Activated naive CD8-positive, alpha-beta T cell treated with anti-CD3 and anti-CD28 coated beads, Interleukin-2, amount 10 ng/mL, durations not matched to agents 7 days and 5 days (primary cell): ENCODE measurements at places on chromosomes 12 and 14. TPM values are rescaled to one million over a fixed set of nuclear protein-coding genes. Genes with fewer than 3 reads are reported as not detected.
A peak's percentile ranks its signal among the peaks of the same experiment; 100 is the strongest.

ACSS3 gene
- not detected for total RNA-seq

CACNB3 gene
- total RNA-seq = 13.4 TPM

LARP4 gene
- total RNA-seq = 40.6 TPM

PRPH gene
- total RNA-seq = not detected

CNTN1 gene
- total RNA-seq = not detected

RFLNA gene
- not detected for total RNA-seq

VWF gene
- total RNA-seq = 0.44 TPM

LRIG3 gene
- total RNA-seq = not detected

CPSF2 gene
- 70.6 TPM for total RNA-seq

GRCh38 chr14:23601845-23602180 is 23.2 kb upstream of the JPH4 start:
- H3K36me3 ChIP-seq = no peaks in the 10 kb centered on the region
- no peak overlapping the region for H3K4me3 ChIP-seq
- H3K27ac ChIP-seq = no peak overlapping the region
- DNase-seq = no peak
- peaks cover 10% of the 10 kb centered on the region for H3K4me1 ChIP-seq

- H3K36me3 ChIP-seq = no peaks in the 10 kb centered on the region
- peaks cover 7% of the 10 kb centered on the region for H3K4me1 ChIP-seq
- no peak overlapping the region for H3K27ac ChIP-seq
- H3K27me3 ChIP-seq = peaks cover 26% of the 10 kb centered on the region
Observed at GRCh38 chr14:22976620-22977433, 5.5 kb downstream of the AJUBA start.

- peaks cover 22% of the 10 kb centered on the region for H3K36me3 ChIP-seq
- H3K27me3 ChIP-seq = no peaks in the 10 kb centered on the region
- H3K27ac ChIP-seq = no peak overlapping the region
- H3K4me3 ChIP-seq = no peak overlapping the region
Observed at GRCh38 chr12:55720894-55721444, 776 bp downstream of the RDH5 start.

DNA sequence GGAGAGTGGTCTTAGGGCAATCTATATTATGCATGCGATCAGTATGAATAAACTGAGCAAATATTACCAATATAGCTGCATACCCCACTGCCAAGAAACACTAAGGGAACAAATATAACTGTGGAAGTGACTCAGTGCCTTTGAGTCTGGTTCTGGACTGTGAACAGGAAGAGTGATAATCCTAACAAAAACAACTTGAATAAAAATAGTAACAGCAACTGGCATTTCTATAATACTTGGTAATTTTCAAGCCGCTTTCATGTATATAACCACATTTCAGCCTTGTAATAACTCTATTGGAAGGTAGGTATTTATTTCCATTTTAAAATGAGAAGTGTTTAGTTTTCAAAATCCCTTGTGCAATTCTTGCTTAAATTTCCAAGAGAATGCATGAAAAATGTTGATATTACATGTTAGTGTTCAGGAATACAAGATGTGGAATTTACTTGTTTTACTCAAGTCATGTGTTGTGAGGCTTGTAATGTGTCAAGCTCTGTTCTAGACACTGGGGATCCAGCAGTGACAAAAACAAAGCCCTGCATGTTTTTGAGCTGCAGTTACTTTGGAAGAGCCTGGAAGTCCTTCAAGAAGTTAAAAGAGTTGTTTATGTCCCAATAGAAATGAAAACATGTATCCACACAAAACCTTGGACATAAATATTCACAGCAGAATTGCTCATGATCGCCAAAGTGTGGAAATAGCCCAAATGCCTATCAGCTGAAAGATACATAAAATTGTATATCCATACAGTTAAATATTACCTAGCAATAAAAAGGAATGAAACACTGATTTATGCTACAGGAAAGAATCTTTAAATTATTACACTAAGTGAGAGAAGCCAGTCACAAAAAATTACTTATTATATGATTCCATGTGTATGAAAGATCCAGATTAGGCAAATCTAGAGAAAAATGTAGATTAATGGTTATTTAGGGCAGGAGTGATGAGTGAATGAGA is 338.1 kb upstream of the TMEM132C start:
- no peaks in the 10 kb centered on the region for H3K27me3 ChIP-seq
- no peak overlapping the region for H3K27ac ChIP-seq
- H3K4me3 ChIP-seq = no peak overlapping the region
- no peaks in the 10 kb centered on the region for H3K4me1 ChIP-seq
- DNase-seq = no peak
- H3K36me3 ChIP-seq = no peaks in the 10 kb centered on the region

- no peaks in the 10 kb centered on the region for H3K27me3 ChIP-seq
- H3K4me1 ChIP-seq = peaks cover 4% of the 10 kb centered on the region
- peaks cover 6% of the 10 kb centered on the region for H3K36me3 ChIP-seq
- H3K27ac ChIP-seq = no peak overlapping the region
- no peak for DNase-seq
- no peak overlapping the region for H3K4me3 ChIP-seq
Observed at GRCh38 chr12:93729934-93730333, 52.8 kb downstream of the CRADD start.

GRCh38 chr14:53596853-53597525 is 359.6 kb downstream of the BMP4 start:
- H3K36me3 ChIP-seq = no peaks in the 10 kb centered on the region
- H3K4me1 ChIP-seq = no peaks in the 10 kb centered on the region
- no peak overlapping the region for H3K4me3 ChIP-seq

DNA sequence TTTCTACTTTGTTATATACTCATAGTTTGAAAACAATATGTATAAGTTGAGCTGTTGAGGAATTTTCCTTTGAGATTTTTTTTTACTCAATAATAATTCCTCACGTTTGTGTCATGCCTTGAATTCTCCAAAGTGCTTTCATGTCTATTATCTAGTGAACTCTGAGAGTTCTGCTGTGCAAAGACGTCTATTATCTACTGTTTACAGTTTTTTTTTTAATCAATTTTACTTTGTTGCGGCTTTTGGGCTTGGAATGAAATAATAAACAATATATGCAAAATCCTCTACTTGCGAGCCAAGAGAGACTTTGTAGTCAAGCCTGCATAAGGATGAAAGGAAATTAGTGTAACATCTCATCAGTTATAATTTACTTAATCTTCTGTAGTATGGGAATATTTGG is 107.2 kb upstream of the FRMD6 start:
- H3K27me3 ChIP-seq = peaks cover 20% of the 10 kb centered on the region
- H3K4me3 ChIP-seq = no peak overlapping the region
- no peak for DNase-seq
- H3K36me3 ChIP-seq = no peaks in the 10 kb centered on the region
- H3K27ac ChIP-seq = no peak overlapping the region

DNA sequence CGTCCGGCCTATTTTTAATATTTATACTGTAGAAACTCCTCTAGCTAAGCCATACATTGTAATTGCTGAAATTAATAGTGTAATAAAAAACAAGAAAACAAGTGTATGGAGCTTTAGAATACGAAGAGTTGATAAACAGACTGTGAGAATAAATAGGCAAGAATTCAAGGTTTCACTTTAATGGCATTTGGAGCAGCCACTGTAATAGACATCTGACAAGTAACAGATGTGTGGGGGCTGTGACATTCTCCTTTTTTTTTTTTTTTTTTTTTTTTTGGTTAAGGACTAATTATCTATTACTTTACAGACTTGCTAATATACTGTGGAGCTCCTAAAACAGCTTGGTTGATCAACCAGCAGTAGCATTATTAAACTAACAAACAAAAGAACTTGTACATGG is 42.1 kb upstream of the CFAP54 start:
- peaks cover 35% of the 10 kb centered on the region for H3K4me1 ChIP-seq
- no peak for DNase-seq
- H3K4me3 ChIP-seq = no peak overlapping the region
- no peak overlapping the region for H3K27ac ChIP-seq
- no peaks in the 10 kb centered on the region for H3K27me3 ChIP-seq

DNA sequence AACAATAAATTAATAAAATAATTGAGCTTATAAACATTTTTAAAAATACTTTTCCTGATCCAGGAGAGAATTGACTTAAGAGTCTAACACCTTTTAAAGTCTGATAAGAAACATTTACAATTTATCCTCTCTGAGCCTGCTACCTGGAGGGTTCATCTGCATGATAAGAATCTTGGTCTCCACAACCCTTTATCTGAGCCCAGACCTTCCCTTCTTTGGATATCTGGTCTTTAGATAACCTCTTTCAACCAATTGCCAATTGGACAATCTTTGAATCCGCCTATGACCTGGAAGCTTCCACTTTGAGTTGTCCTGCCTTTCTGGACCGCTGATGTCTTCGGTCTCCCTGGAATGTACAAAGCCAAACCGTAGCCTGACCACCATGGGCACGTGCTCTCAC is 1393.3 kb upstream of the TMEM132C start:
- H3K27me3 ChIP-seq = no peaks in the 10 kb centered on the region
- H3K4me3 ChIP-seq = no peak overlapping the region
- no peak for DNase-seq
- H3K27ac ChIP-seq = no peak overlapping the region
- H3K4me1 ChIP-seq = no peaks in the 10 kb centered on the region

GRCh38 chr12:124727922-124728321 is 135.7 kb downstream of the SCARB1 start:
- DNase-seq = no peak
- H3K27ac ChIP-seq = no peak overlapping the region
- H3K4me1 ChIP-seq = no peaks in the 10 kb centered on the region

GRCh38 chr12:126644236-126645020 is 1579.2 kb downstream of the AACS start:
- no peaks in the 10 kb centered on the region for H3K27me3 ChIP-seq
- no peaks in the 10 kb centered on the region for H3K36me3 ChIP-seq
- no peak overlapping the region for H3K27ac ChIP-seq
- no peak for DNase-seq
- H3K4me3 ChIP-seq = no peak overlapping the region
- no peaks in the 10 kb centered on the region for H3K4me1 ChIP-seq

GRCh38 chr14:61477712-61478462 is 156.5 kb downstream of the PRKCH start:
- H3K4me3 ChIP-seq = peak overlapping the region; percentile 82
- DNase-seq = no peak
- H3K36me3 ChIP-seq = peaks cover 41% of the 10 kb centered on the region
- H3K27me3 ChIP-seq = no peaks in the 10 kb centered on the region

DNA sequence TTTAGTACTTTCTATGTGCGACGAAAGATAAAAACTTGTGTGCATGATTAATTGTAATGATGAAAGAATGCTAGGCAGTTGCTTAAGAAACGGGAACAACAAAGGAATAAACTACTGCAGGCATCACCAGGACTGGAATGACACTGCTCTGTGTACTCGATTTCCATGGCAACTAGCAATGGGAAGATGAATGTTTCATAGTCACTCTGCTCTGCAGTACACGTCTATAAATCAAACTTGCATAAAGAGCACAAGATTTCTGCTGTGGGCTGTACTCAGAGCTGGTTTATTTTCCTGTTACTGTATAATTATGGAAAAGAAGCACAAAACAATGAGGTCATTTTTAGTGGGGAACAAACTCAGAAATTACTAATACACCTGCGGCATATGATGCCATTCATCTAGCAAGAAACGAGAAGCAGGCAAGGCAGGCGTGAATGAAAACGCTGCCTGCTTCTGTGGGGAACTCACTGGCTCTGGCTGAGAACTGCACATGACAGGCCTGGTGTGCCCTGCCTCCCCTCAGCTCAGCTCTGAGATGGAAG is 41.8 kb downstream of the EFCAB11 start:
- H3K36me3 ChIP-seq = no peaks in the 10 kb centered on the region
- H3K4me1 ChIP-seq = peaks cover 1% of the 10 kb centered on the region
- H3K4me3 ChIP-seq = no peak overlapping the region
- no peak for DNase-seq

DNA sequence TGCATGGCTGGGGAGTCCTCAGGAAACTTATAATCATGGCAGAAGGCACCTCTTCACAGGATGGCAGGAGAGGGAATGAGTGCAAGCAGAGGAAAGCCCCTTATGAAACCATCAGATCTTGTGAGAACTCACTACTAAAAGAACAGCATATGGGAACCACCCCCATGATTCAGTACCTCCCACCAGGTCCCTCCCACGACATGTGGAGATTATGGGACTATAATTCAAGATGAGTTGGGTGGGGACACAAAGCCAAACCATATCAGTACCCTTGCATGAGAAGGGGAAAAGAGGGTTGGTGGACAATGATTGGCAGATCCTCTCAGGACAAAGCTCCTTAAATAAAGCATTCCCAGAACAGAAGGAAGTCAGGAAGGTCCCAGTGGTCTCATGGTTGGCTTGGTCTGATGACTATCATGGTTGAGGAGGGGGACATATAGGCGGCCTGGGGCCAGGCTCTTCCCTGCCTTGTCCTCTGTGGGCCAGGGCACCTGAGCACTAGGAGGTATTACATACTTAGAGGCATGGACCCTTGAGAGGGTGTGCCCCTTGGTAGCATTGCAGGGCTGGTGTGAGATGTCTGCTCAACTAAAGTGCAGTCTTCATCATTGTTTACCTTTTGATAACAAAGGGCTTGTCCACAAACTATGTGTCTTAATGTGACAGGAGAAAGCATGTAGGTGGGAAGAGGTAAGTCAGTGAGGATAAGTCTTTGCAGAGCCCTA is 22.2 kb downstream of the HSD17B6 start:
- H3K4me1 ChIP-seq = no peaks in the 10 kb centered on the region
- H3K27me3 ChIP-seq = peaks cover 5% of the 10 kb centered on the region
- H3K4me3 ChIP-seq = no peak overlapping the region

DNA sequence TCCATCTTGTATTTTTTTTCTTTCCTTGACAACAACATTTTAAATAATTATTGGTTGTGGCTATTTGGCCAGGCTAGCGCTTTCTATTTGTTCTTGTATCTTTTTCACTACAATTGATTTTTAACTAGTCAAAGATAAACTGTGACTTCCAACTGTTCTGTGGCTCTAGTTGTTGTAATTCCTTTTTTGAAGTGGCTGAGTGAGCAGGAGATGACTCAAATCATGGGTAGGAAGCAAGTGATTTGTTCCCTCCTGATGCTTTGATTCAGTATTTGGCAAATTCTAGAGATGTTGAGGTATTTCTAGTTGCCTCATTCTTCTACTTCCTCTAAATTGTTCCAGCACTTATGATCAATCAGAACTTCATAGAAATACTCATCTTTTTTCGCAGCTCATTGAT is 633.5 kb downstream of the RERGL start:
- no peak overlapping the region for H3K4me3 ChIP-seq
- DNase-seq = no peak
- no peaks in the 10 kb centered on the region for H3K4me1 ChIP-seq
- no peak overlapping the region for H3K27ac ChIP-seq
- no peaks in the 10 kb centered on the region for H3K27me3 ChIP-seq

- peaks cover 62% of the 10 kb centered on the region for H3K36me3 ChIP-seq
- DNase-seq = no peak
- H3K27me3 ChIP-seq = no peaks in the 10 kb centered on the region
- no peaks in the 10 kb centered on the region for H3K4me1 ChIP-seq
- H3K4me3 ChIP-seq = no peak overlapping the region
- H3K27ac ChIP-seq = no peak overlapping the region
Observed at GRCh38 chr14:32134448-32135097, 57.5 kb downstream of the ARHGAP5 start.

- H3K4me3 ChIP-seq = peak overlapping the region; percentile 41
- no peaks in the 10 kb centered on the region for H3K36me3 ChIP-seq
- peaks cover 47% of the 10 kb centered on the region for H3K4me1 ChIP-seq
- H3K27me3 ChIP-seq = peaks cover 5% of the 10 kb centered on the region
- peak overlapping the region; percentile 41 for H3K27ac ChIP-seq
Observed at GRCh38 chr12:53096089-53096741, 1.3 kb upstream of the IGFBP6 start.
